ENCODE measurements at places on chromosomes 5 and 9.
A peak's percentile ranks its signal among the peaks of the same experiment; 100 is the strongest.

DNA sequence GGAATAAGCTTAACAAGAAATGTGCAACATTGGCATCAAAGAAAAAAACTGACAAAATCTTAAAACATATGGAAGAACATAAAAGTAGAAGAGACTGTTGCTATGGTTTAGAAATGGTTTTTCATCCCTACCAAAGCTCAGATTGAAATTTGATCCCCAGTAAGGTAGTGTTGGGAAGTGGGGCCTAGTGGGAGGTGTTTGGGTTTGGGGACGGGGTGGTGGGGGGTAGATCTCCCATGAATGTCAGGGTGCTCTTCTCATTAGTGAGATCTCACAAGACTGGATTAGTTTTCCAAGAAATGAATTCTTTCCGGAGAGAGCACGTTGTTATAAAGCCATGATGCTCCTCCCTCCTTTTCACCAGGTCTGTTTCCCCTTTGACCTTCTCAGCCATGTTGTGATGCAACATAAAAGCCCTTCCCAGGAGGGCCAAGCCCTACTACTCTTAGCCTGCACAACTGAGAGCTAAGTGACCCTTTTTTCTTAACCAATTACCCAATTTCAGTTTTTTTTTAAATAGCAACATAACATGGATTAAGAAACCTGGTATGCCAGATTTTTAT, 10.6 kb downstream of the TMEM167A start:
- no peak for DNase-seq

GRCh38 chr5:103373597-103374472, 115.3 kb downstream of the MACIR start:
- DNase-seq, result no peak

GRCh38 chr9:120358877-120359276, 221.1 kb downstream of the CDK5RAP2 start:
- no peak for DNase-seq

DNA sequence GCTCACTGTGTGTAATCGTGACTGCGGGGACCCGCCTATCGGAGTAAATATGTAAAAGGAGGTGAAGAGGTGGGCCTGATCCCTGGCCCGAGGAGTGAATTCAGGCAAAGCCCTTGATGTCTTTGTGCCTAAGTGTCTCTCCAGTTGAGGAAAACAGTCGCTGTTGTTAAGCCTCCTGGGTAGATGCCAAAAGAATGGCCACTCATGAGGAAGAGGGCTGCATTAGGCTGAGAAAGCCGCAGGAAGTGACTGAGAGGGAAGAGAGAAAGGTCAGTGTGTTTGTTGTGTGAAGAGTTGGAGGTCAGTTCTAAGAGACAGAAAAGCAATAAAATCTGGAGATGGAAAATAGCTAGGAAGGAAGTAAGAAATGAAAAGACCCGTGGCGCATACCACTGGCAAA, 35.8 kb upstream of the PIP5K1B start:
- DNase-seq, result no peak

DNA sequence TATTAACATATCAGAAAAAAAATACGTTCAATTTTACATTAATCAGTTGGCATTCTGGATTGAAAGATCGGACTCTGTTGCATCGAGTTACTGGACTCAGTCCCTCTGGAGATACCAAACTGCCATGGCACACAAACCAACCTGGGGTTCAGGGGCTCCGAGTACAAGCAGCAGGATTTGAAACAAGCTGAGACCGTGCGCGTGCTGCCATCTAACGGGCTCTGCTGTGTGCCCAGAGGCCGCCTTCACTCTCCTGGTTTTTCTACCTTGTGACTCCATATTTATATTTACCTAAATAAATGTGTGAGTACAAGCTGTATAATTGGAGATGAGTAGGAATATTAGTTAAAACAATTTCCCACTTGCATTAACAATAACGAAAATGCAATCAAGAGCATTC, 48.2 kb downstream of the ANXA1 start:
- DNase-seq, result no peak

DNA sequence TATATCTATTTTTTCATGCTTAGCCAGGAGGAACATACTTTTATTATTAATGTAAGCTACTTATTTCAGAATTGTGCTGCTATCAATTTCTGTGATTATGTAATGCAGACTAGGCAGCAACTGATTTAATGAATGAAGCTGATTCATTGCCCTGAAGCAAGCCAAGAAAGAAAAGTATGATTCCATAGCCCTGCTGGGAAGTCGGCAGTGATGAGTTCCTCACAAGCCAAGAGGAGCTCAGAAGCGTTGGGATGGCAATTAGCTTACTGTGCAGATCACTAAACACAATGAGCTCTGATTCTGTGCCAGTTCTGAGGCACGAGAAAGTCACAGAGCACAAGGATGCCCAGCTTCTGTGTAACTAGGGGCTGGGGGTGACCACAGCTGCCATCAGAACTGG, 254.3 kb upstream of the KLF9 start:
- DNase-seq, result no peak

- no peak for DNase-seq
Observed at GRCh38 chr9:138013273-138013672, 135.7 kb downstream of the CACNA1B start.

- DNase-seq, result no peak
Observed at GRCh38 chr5:57276353-57276752, 102.5 kb downstream of the GPBP1 start.

DNA sequence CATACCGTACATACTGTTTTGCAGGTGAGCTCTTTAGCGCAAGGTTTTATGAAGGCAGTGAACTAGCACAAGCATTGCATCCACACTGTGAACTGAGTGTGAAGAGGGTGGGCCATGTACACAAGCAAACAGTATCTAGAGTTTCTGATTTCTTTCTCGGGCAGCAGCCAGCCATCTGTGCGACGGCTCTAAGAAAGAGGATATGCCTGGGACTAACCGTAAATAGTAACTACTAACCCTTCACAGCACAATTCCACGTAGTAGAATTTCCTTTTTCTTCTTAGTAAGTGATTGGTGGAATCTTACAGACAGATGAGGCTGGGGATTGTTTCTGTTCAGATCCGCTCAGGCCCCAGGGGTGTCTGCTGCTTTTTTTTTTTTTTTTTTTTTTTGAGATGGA, 89.0 kb downstream of the DRD1 start:
- no peak for DNase-seq

GRCh38 chr5:91865915-91866314, 482.8 kb upstream of the ARRDC3 start:
- DNase-seq, result peak; percentile 62

DNA sequence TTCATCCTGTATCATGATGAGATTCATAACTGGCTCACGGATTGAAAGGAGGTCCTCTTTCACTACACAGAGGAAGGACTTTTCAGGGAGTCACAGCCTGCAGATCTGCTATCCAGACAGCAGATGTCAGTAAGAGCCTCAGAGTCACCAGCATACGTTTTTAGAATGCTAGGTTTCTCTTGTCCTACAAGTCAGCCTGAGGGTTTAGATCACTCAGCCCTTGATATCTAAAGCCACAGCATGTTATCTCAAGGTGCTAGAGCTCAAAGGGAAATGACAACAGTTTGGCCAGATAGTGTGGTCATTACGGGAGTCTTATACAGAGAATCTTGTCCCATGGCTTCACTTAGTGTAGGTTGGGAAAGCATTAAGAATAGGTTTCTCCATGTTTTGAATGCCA, 30.9 kb upstream of the SLC46A2 start:
- DNase-seq, result peak; percentile 76

GRCh38 chr5:148532969-148533670, 121.2 kb downstream of the HTR4 start:
- no peak for DNase-seq

DNA sequence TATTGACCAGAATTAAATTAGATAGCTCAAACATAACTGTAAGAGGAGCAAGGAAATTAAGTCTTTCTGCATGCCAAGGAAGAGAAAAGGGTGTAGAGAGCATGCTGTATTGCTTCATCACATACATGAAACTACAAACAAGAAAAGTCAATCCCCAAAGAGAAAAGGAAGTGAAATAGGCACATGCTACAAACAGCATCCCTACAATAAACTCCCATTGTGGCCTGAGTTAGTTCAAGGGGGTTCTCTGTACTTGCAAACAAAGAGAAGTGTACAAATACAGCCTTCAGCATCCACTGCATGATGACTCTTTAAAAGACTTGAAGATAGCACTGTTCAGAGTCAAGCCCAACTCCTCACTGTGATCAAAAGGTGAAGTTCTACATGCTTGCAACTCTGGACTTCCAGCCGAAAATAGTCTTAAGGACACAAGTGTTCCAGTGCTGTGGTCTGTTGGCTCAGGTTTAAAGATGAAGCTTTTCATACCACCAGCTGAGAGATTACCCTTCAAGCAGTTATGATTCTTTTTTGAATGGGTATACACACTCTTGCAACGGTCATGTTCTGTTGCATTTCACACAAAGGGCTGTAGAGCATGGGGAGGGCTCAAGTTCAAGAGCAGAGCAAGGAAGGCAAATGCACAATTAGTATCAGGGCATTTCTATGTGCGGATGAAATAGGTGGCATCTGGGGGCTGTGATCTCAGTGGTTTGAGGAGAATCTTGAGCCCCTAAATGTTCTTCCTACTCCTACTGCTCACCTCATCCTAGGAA, 534.5 kb downstream of the EBF1 start:
- no peak for DNase-seq

- no peak for DNase-seq
Observed at GRCh38 chr5:56253126-56253525, 20.0 kb upstream of the ANKRD55 start.

DNA sequence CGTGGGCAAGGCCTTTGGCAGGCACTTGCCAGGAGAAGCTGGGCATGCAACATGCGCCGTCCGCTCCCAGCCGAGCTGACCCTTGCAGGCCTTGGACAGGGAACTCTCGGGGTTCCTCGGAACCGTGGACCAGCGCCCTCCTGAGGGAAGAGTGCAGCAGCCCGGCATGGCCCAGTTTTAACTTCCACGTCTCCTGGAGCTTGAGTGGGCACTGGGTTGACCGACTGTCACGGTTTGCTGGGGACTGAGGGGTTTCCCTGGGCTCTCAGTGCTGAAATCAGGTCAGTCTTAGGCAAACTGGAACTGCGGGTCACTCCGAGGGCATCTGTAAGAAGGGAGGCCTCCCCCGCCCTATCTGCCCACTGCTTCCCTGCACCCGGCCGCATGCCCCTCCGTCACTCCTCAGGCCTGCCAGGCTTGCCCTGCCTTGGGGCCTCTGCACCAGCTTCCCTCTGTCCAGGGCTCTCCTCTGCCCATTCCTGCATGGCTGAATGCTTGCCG, 87.0 kb upstream of the PHYKPL start:
- no peak for DNase-seq

- DNase-seq, result no peak
Observed at GRCh38 chr9:134947265-134947955, 29.7 kb upstream of the FCN1 start.

DNA sequence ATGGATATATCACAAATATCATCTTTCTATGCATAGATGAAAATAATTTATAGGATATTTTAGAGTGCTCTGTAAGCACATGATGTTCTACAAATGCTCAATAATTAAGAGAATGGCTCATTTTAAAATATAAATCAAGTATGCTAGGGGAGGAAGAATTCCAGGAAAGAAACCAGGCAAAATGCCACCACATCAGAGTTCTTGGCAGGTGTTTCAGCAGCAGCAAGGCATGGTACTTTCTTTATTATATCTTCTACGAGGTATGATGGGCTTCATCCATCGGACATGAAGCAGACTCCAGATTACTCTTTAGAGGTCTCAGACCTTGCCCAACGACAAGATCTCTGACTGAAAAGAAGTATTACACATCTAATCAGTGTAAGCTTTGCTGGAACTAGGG, 316.3 kb upstream of the ARRDC3 start:
- no peak for DNase-seq

- no peak for DNase-seq
Observed at GRCh38 chr5:77892061-77893010, 116.2 kb upstream of the TBCA start.

- no peak for DNase-seq
Observed at GRCh38 chr5:175830586-175831300, 40.6 kb upstream of the CPLX2 start.

DNA sequence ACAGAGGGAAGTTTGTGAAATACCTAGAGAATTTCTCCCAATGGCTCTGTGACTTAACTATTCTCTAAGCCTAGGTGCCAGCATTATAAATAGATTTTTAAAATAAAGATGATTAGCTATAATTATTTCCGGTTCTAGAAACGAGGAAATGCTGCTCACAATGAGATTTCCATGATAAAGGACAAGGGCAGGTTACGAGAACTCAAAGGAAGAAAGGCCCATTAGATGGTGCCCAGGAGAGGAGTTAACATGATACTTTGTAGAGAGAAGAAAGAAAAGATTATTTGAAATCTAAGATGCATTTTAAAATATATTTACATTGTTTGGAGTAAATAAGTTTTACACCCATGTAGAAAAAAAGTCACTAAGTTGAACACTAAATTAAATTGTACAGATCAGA, 538.3 kb upstream of the PTGER4 start:
- no peak for DNase-seq

GRCh38 chr5:92594031-92594430, 987.0 kb downstream of the NR2F1-AS1 start:
- no peak for DNase-seq

DNA sequence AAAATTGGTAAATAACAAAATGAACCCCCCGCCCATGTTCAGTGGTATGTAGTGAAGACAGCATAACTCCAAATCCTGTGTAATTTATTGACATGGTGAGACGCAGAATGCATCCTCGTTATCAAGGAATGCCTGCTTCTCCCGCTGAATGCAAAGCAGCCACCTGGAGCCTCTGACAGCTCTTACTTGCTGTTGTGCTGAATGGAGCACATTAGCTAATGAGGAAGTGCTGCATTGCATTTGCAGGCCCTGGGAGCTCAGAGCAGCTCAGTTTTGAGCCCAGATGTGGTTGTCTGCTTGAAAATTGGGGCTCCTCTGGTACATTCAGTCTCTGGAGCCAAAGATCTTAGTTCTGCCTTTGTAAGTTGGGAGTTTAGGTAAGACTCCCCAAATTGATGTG, 28.9 kb downstream of the PLAC8L1 start:
- no peak for DNase-seq

DNA sequence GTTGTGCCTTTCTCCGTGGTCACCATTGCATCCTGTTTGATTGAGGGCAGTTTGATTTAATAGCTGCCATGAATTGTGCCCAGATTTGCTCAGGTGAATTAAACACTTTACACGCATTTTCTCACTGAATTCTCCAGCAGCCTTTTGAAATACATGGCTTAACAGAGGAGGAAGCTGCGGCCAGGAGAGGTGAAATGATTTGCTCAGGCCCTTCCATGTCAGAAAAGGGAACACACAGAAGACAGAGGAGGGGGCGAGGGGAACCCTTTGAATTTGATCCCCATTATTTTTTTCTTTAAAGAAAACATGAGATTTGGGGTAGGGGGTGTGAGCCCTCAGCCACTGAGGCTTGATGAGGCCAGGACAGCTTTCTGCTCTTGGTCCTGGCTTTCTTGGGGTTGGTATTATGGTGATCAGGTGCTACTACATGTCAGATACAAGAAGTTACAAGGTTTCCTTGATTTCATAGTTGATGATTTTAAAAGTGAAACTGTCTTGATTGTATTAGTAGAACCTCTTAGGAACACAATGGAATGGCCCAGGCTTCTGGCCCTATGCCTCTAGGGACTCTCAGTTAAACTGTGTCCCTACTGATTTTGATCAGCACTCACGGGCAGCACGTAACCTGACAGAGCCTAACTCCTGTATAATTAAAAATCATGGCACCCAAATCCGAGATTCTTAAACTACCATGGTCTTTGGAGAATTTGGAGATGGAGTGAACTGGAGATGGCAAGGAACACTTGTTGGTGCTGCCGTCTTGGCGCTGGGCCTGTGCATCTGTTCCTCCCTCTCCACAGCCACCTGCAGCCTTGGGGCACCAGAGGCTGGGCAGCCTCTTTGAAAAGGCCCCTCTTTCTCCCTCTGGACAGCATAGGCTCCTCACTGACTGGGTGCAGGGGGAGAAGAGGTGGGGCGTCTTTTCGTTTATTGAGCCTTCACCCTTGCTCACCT, 107.9 kb downstream of the TRIO start:
- DNase-seq, result no peak

Measured in adipocyte (in vitro differentiated cells).